ENCODE measurements at places on chromosomes 11 and 22.

GRCh38 chr11:75399344-75400145 lies at the start of gene RPS3:
Gene RPS3, plus strand, starts transcription at chr11:75399518. Its CDS starts 30 bp downstream, at chr11:75399548.
- peak; percentile 86 for DNase-seq

- no peak for DNase-seq
These were observed 404.3 kb upstream of the TENM4 start for GRCh38 chr11:79845002-79845709.

- DNase-seq, result no peak
These were observed 1.1 kb downstream of the FCHSD2 start for GRCh38 chr11:73141031-73141308.

DNA sequence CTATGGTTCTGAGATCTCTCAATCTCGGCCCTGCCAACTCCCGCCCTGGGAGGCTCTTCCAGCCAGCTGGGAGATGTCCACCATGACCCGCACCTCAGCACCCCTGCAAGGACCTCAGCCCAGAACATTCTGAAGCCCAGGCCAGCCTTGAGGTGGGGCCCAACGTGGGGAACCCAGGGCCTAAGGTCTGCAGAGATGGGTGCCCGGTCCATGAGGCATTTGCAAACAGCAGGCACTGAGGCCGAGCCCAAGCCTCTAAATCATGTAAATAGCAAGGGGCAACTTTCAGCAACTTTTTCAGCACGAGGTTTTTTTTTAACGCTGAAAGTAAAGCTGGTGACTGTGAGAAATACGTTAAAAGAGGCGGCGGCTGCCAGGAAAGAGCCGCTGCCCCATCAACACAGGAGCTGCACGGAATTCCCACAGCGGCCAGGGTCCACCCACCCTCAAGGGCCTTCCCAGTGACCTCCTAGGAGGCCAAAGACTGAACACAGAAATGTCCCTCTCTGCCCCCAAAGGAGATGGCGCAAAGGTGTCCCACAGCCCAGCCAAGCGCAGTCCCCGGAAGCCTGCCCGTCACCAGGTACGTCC lies 46.9 kb downstream of the BRD1 start:
- DNase-seq, result no peak

- no peak for DNase-seq
These were observed 28.1 kb upstream of the VPREB1 start for GRCh38 chr22:22216450-22216959.

DNA sequence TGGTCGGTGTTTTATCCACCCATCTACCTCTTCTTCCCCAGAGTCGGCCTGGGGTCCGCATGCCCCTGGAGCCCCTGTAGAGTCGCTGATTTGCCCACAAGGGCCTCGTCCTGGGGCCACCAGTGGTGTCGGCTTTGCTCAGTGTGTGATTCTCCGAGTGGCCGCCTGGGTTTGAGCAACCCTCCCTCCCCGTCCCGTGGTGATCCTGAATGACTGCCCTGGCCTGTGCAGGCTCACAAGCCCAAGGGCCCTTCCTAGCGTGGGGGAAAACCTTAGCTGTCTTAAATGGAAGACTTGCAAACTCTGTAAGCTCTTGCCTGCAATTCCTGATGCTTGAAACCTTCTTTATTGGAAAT lies 128.3 kb downstream of the OSBP2 start:
- no peak for DNase-seq

DNA sequence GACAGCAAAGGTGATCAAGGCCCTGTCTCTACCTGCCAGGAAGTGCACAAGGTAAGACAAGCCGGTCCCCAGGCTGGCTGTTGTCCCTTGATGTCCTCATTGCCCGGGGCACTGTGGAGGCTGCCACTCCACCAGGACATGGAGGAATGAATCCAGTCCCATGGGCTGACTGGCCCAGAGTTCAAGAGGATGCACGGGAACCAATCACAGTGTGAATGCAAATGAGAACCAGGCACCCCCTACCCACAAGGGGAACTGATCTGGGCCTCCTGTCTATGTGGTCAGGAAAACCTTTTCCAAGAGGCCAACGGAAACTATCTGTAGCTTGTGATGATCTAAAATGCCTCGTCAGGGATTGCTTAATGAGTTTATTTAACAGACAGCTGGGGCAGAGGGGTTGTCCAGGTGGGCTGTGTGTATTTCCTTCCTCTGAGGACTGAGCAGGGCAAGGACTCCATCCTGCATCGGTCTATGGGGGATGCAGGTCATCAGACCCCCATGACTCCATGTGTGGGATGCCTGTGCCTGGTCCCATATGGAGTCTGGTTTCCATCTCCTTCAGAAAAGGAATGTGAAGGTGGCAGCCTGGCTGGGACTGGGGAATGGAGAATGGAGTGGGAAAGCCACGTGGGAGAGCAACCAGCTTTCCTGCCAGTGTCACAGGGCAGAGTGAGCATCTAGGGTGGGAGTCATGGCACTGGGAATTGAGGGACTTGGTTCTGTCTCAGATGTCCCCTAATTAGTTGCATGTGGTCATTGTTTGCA lies 60.5 kb downstream of the CD82 start:
- no peak for DNase-seq

DNA sequence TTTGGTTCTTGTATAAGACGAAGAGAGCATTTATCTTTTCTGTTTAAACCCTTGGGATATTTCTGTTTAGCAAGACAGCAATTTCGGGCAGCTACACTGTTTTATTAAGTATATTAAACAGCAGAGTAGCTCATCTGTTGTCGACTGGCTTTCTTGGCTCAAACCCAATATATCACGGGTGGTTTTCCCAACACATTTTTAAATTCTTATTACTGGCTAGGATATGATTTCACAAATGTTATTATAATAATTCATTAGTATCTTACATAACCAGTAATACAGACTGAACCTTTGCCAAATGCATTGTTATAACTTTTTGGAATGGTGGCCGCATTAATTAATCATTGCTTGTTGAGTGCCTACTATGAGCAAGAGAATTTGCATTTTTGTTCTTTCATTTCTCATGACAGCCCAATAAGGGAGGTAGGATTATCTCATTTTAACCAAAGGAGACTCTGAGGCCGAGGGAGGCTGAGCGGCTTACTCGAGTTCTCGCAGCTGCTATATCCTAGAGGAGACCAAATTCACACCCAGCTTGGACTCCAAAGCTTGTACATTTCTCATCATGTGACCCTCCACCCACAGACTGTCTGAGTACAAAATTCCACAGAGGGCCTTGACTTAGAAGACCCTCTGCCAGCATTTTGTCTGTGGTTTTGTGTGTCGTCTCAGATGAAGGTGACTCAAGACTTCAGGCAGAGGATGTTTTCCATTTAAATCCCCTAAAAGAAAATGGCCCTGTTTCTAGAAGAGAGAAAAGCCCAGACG lies 304.9 kb downstream of the NTM start:
- DNase-seq, result no peak

DNA sequence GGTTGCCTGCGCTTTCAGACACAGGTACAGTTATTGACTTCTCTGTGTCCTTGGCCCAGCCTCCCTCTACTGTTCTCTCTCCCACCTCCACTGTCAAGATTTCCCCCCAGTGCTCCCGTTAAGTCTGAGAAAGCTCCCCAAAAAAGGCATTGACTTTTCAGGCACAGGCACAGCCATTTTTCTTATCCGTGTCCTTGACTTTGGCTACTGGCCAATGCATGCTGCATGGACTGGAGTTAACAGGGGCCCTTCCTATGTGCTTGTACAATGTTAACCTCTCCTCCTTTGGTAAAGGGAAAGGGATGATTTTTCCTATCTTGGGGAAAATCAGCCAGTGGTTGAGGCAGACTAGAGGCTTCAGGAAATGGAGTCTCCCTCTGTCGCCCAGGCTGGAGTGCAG lies 4.3 kb downstream of the APOL5 start:
- no peak for DNase-seq

DNA sequence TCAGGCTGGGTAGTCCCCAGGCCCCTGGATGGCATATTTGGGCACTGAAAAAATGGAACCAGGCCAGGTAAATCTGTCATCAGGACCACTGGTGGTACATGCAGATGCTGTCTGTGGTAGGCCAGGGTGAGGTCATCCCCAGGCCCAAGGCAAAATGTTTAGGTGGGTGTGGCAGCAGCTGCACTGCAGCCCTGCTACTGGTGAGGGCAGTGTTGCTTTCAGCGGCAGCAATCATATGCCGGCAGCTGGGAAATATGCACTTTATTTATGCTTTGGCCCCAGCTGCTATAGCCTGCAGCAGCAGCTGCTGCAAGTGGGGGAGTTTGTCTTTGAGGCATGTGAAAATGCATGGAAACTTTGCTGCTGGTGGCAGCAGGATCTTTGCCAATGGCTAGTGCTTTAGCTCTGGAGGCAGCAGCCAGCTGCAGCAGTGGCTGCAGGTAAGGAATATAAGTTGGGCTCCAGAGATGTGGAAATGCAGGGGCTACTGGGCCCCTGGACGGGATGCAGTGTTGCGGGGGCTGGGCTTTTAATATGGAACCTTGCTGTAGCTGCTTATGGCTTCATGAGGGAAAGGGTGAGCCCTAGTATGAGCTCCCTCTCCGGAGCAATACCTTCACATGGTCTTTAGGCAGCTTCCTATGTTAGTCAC lies 365.7 kb upstream of the CADM1 start:
- no peak for DNase-seq

DNA sequence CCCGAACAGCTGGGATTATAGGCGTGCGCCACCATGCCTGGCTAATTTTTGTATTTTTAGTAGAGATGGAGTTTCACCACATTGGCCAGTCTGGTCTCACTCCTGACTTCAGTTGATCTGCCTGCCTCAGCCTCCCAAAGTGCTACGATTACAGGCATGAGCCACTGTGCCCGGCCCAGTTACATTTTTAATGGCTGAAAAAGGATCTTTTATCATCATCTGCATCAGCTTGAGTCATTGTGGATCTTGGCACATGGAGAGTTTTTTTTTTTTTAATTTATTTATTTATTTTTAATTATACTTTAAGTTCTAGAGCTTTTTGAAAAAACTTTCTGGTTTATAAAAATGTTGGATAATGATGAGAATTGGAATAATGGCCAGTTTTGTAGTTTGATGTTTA lies 8.6 kb downstream of the IGHMBP2 start:
- DNase-seq, result no peak

- DNase-seq, result no peak
These were observed 18.8 kb upstream of the P4HA3 start for GRCh38 chr11:74330075-74330858.

- no peak for DNase-seq
These were observed 61.0 kb downstream of the RPS6KA4 start for GRCh38 chr11:64419818-64420485.

DNA sequence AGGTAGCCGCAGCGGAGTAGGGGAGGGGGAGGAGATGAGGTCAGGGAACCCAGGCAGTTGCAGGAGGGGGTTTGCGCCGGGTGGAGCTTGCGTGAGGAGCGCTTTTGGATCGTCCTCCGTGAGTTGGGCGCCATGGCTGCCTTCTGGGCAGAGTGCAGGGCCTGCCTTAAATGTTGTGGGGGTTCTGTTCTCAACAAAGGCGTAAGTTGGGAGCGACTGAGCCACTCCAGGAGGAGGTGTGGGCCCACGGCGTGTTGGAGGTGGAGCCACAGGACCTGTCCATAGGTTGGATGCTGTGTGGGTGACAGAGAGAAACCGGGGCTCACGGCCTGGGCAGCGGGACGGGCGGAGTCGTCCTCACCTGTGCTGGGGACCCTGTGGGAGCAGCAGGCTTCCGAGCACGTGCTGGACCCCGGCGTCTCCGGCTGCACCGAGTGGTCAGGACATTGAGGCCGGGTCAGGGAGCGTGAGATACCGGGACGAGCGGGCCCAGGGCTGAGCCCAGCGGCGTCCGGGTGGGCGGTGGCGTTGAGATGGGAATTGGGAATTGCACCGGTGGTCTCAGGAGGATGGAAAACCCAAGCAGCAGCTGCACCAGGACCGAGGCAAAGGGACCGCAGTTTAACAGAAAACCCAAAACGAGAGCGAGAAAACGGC lies 977 bp upstream of the PGGHG start:
- DNase-seq, result peak; percentile 62

DNA sequence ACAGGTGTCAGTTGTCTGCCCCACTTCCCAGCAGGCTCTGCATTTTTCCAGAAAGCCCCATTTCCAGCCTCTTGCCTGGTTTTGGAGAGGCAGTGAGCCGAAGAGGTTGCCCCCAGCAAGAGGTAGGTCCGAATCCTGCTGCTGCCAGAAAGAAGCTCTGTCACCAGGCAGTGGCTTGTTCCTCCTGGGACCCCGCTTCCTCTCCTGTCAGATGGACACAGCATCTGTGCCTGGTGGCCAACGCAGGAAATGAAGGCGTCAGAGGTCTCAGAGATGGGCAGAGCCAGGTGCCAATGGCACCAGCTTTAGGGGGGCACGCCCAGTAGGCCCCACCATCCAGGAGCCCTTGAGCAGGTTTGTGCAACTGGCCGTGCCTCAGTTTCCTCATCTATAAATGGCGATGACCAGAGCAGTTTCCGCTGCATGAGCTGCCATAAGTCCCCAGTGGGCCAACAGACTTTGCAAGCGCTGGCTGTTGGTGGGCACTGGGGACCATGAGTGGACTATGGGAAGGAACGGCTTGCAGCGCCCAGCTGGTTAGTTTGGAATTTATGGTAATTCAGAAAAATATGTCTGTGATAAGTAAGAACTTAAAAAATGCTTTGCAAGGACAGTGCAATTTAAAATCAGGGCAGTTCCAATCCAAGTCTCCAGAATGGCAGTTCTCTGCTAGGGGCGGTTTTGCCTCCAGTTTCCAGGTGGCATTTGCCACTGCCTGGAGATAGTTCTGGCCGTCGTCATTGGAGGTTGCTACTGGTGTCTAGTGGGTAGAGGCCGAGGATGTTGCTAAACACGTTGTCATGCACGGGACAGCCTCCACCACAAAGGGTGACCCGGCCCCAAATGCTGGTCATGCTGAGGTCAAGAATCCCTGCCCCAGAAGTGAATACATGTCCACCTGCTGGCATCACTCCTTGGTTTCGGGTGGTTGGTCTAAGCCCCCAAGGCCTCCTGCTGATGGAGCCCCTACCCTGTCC lies 2.3 kb upstream of the OSBPL5 start:
- no peak for DNase-seq

GRCh38 chr22:41563051-41563711 lies 2.4 kb downstream of the CSDC2 start:
- DNase-seq, result no peak

DNA sequence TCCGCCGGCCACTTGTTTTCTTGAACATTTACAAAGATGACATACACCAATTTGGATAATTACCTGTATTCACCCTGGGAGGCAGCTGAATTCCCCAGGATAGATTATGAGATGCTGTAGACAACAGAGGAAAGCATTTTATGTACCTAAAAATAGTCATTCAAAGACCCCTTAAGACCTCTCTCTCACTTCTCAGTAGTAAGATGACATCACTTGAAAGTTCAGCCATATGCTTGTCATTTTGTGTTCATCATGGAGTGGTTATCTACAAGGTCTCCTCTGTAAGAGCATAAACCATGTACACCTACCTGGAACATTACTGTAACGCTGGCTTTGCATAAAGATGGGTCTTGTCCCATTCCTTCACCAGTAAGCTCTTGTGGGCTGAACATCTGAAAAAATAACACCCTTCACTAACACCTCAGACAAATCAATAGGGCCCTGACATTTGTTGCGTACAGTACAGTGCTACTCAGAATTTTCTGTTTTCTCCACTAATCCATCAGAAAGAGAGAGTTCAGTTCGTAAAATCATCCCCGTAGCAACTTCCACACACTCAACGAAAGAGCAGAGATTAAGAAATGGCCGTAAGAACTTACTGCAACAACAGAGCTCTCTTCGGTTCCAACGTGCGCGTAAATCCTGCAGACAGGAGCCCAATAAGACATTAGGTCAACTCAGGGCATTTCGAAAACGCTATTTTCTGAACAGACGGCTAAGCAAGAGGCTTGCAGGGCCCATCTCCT lies 15.6 kb upstream of the WDR74 start:
- no peak for DNase-seq

- no peak for DNase-seq
These were observed 25.1 kb upstream of the TIMP3 start for GRCh38 chr22:32776397-32776796.

All from activated CD8-positive, alpha-beta memory T cell treated with anti-CD3 and anti-CD28 coated beads, Interleukin-2, amount 50 U/mL, for 4 hours (primary cell).